ENCODE measurements at places on chromosomes 3 and 15.

GRCh38 chr3:126305427-126305826, 51.8 kb downstream of the KLF15 start:
- DNase-seq, result no peak

GRCh38 chr3:187255314-187255713, 36.2 kb downstream of the MASP1 start:
- DNase-seq, result no peak

- no peak for DNase-seq
These were observed 969 bp upstream of the DNAJC19 start for GRCh38 chr3:180990505-180990904.

- no peak for DNase-seq
These were observed 116.2 kb upstream of the HACD2 start for GRCh38 chr3:123700791-123701722.

DNA sequence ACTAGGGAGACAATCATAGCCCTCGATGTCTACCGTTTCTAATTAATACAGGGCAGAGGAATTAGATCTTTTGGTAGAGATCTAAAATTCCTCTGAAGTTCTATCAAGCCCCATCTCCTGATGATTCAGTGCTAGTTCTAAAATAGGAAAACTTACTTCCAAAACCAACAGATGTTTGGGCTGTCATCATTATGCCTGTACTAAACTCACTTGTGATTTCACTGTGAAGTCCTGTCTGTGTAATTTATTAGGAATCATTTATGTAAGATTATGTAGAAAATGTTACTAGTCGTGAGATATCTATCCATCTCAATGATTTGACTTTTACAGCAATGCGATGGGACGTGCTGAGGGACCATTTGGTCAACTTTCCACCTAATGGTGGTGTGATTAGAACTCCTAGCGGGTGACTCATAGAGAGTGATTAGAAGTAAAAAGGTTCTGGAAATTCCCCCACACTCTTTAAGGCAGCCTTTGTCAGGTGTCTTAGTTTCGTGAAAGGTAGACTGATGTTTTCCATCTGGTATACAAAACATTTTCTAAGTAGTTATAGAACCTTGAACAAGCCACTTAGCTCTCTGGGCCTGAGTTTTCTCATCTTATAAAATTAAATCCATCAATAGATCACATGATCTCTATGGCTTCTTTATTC, 34.2 kb downstream of the LIPC start:
- DNase-seq, result no peak

DNA sequence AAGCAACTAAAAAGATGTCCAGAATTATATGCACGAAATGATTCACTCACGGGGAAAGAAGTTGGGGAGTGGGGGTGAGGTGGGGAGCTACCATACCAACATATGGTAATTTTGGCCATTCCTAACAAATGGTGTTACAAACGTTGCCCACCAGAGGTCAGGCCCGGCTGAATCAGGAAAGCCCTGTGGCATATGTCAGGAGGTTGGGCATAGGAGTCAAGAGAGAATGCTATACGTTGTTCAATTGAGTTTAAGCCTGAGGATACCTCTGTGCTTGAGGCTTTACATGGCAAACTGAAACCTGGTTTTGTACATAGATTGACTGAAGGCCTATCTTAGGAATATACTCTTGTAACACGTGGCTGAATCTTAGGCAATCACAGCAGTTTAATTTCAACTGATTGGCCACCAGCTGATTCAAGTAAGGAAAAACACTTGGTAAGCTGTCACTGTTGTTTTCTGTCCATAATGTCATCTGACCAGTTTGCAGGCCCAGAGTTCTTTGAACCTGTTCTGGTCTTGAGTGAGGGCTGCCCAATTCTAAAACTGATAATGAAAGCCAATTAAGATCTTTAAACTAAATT, 23.4 kb upstream of the SLC2A2 start:
- no peak for DNase-seq

- no peak for DNase-seq
These were observed 834.6 kb upstream of the CFAP20DC start for GRCh38 chr3:59884409-59884808.

- no peak for DNase-seq
These were observed 14.3 kb upstream of the P2RY12 start for GRCh38 chr3:151398895-151399294.

DNA sequence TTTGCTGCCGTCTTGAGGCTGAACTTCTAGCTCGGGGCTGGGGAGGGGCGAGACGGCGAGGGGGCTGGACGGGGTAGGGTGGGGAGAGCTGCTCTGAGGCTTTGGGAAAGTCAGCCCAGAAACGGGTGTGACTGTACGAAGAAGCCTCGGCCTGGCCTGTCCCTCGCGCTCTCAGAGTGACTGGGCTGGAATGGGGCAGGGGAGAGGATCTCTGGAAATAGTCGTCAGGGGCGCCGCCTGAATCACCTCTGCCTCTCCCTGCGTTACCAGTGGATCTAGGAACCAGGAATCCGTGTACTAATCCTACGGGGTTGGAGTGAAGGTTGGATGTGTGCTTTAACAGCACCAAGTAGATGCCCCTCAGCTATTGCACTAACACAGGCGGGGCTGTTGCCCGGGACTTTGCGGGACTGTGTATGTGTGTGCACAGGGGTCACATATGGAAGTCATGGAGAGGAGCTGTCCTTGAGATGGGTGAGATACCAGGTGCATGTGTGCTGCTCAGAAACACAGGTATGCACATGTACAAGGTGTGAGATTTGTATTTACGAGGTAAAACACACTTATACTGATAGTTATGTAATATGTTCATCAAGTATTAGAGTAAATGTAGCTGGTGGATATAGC, 591 bp downstream of the FOXL2NB start:
- no peak for DNase-seq

- no peak for DNase-seq
These were observed 70.1 kb downstream of the SMARCC1 start for GRCh38 chr3:47711596-47711995.

GRCh38 chr3:85342915-85343314, 384.1 kb downstream of the CADM2 start:
- no peak for DNase-seq

- DNase-seq, result no peak
These were observed 3.5 kb upstream of the DCUN1D1 start for GRCh38 chr3:182983876-182984275.

DNA sequence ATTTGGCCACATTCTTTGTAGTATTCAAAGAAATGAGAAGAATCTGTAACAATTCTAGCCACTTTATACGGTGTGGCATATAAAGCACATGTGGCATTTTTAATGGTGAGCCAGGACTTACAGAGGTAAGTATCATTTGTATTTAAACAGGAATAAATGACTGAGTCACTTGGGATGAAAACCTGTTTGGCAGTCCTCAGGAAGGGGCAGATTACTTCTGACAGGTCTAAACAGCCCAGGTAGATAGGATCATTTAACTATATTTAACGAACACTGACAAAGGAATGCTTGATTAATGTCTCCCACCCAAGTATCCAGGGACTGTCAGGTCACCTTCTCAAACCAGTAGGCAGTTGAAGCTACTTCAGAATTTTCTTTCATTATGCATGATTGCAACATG, 241.5 kb upstream of the SATB1 start:
- DNase-seq, result no peak

DNA sequence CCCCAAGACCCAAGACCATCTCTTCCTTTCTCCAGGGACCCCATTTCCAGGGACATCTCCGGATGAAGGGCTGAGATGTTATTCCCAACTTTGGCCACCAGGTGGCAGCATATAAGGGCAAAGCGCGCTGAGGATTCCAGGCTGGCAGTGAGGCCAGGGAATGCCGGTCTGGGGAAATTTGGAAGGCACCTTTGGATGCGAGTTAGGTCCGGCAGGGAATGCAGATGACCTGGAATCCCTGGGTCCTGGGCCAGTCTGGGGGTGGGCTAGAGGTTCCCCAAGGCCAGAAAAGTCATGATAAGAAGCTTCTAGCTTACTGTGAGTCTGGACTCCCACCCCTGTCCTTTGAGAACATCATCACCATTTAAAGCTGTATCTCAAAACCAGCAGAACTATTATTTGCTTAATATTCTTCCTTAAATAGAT, 1.6 kb upstream of the CHST13 start:
- peak; percentile 8 for DNase-seq

- no peak for DNase-seq
These were observed 670 bp upstream of the ISLR start for GRCh38 chr15:74172701-74173379.

DNA sequence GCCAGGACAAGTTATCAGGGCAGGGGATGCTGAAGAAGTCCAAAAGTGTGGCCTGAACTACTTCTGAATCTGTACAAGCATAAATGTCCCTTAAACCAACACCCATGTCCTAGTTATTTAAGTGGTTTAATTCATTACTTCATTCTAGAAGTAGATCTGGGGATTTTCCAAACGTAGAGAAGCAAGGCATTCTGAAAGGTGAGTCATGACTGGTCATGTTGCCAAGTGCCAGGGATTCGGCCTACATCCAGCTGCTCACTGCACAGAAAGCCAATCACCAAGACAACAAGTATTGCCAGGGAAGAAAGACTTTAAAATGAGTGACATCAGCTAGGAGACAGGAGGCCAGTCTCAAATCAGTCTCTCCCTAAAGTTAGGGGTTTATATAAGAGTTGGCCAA, 396.6 kb downstream of the GABRB3 start:
- no peak for DNase-seq

DNA sequence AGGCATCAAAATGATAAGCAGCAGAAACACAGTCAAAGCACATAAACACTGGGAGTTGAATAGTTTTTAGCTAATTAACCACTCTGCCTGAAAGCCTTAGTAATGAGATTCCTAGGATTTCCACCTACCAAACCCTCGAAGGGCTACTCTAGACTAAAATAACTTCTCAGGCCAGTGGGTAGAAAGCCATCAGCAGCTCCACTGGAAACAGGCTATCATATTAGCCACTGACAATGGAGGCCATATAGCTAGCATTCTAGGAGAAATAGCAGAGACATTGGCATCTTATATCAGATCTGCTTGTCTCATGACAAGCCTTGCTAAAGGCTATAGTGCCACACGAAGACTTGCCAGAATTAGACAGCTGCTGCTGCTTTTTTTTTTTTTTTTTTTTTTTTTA, 4.5 kb upstream of the CAPN3 start:
- DNase-seq, result no peak

DNA sequence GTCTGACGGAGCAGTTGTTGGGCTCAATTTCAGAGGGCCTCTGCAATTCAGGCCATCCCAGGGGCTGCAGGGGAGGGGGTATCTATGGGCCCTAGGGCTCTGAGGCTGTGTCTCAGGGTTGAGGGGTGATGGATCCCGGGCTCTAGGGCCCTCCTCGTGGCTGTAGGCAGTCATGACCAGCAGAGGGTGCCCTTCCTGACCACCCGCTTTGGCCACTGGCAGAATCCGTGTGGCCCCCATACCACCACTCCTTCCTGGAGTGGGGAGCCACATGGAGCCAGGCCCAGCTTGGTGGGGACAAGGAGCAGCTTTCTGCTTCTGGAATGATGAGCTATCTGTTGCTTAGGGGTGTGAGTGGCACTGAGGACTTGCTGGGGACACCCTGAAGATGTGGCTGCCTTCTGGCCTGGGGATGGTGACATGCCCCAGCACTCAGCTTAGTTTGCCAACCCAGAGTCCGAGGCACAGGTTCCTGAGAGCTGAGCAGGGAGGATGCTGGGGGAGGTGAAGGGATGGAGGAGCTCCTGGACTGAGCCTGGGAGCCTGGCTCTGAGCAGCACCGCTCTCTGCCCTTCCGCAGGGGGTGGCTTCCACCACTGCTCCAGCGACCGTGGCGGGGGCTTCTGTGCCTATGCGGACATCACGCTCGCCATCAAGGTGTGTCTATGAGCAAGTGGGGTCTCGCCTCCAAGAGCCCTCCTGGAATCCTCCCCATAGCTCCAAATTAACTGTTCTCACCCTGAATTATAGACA, 20.2 kb downstream of the HDAC11 start:
- no peak for DNase-seq

GRCh38 chr15:37979671-37980409, 45.4 kb downstream of the TMCO5A start:
- DNase-seq, result no peak

GRCh38 chr3:14633819-14634424, 17.6 kb upstream of the CCDC174 start:
- DNase-seq, result peak; percentile 9

GRCh38 chr3:70916375-70917055, 604.1 kb upstream of the MDFIC2 start:
- no peak for DNase-seq

GRCh38 chr3:63905731-63906620, 6.2 kb downstream of the SCAANT1 start:
- no peak for DNase-seq

DNA sequence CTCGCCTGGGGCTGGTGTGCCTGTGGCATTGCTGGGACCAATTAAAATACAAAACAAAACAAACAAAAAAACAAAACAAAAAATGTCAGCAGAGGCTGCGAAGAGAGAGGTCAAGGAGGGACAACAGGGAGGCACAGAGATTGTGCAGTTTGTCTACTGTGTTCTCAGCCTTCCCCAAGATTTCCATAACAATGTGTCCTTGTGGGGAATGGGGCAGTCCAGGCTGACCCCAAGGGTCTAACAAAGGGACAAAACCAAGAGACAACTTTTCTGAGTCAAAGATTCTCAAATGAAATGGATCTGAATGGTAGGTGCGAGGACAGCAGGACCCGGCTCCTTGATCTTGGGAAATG, 46.4 kb upstream of the TRPM1 start:
- no peak for DNase-seq

GRCh38 chr3:140056047-140056446, 121.1 kb downstream of the CLSTN2 start:
- DNase-seq, result no peak
